ENCODE measurements at places on chromosomes 4 and X. TPM values are rescaled to one million over a fixed set of nuclear protein-coding genes. Genes with fewer than 3 reads are reported as not detected.

The DNAAF6 gene
- total RNA-seq, result not detected

The ZCCHC18 gene
- 0.65 TPM for total RNA-seq

The MEPE gene
- total RNA-seq, result not detected

The SEL1L3 gene
- total RNA-seq, result 3.2 TPM

The NPFFR2 gene
- not detected for total RNA-seq

The NIPAL1 gene
- 0.43 TPM for total RNA-seq

The PDLIM5 gene
- 979 TPM for total RNA-seq

The WWC2 gene
- total RNA-seq, result 34.4 TPM

The ARMCX1 gene
- total RNA-seq, result 29.8 TPM

The GATA1 gene
- 0.13 TPM for total RNA-seq

The PNMA3 gene
- total RNA-seq, result 2.5 TPM

The LRCH2 gene
- 1.0 TPM for total RNA-seq

The DRD5 gene
- total RNA-seq, result not detected

The TMEM154 gene
- total RNA-seq, result 1.9 TPM

Measured in Right ventricle myocardium superior (tissue), 1 donor.